ENCODE measurements at places on chromosomes 16 and 17.

- DNase-seq, result no peak
These were observed 58.8 kb downstream of the AP2B1 start for GRCh38 chr17:35645923-35646322.

- peak; percentile 40 for DNase-seq
These were observed 38.2 kb upstream of the PIRT start for GRCh38 chr17:10875984-10876555.

DNA sequence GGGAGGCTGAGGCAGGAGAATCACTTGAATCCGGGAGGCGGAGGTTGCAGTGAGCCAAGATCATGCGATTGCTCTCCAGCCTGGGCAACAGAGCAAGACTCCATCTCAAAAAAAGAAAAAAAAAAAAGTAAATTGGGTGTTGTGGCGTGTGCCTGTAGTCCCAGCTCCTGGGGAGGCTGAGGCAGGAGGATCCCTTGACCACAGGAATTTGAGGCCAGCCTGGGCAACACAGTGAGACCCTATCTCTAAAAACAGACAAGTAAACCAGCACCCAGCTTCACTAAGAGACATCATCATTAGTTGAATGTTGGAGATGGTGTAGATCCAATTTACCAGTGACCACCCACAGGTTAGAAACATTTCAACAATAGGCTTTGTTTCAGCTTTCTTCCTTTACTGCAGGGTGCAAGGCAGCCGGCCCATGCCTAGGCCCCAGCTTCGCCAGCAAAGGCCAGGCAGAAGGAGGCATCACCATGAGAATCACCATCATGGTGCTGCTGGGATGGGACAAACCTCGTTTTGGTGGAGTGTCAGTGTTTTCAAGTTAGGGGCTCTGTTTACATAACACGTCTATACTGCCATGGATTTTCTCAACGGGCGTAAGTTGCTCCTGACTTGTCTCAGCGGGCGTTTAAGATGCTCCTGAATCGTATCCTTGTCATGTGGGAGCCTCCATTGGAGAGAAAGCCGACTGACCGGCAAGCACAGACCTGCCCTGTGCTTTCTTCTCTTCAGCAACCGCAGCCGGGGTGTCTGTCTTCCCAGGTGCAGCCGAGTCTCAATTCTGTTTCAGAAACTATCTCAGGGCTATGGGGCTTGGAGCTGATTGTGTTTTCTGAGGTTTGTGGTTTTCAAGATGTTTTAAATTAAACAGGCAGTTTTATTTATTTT lies 7.3 kb downstream of the TCF25 start:
- DNase-seq, result peak; percentile 25

DNA sequence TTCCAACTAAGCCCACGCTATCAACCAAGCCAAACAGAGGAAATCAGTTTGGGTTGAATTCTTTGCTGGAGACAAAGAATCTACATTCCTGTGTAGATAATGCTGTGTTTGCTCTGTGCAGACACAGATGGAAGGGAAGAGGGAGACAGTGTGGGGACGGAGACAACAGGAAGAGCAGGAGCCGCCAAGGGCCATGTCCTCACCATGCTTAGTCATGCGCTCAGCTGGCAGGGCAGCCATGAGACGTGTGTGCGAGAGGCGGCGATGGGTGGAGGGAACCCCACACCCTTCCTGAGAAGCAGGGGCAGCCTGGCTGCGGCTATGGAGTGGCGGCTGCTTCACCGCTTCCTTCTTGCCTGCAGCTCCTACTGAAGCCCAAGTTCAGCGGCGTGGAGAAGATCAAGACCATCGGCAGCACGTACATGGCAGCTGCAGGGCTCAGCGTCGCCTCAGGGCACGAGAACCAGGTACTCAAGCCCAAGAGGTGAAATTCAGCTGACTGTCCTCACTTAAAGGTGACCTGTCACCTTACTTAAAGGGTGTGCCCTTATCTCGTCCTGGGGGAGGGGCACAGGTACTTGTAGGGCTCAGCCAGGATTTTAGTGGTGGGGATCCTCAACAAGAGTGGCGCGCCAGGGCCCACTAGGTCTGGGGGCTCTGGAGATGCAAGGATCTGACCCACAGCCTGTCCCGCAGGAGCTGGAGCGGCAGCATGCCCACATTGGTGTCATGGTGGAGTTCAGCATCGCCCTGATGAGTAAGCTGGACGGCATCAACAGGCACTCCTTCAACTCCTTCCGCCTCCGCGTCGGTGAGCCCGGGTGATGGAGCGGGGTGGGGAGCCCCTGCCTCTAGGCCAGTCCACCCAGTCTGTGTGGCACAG lies 47.5 kb downstream of the ADCY7 start:
- DNase-seq, result no peak
